ENCODE measurements at places on chromosomes 1 and 21.

DNA sequence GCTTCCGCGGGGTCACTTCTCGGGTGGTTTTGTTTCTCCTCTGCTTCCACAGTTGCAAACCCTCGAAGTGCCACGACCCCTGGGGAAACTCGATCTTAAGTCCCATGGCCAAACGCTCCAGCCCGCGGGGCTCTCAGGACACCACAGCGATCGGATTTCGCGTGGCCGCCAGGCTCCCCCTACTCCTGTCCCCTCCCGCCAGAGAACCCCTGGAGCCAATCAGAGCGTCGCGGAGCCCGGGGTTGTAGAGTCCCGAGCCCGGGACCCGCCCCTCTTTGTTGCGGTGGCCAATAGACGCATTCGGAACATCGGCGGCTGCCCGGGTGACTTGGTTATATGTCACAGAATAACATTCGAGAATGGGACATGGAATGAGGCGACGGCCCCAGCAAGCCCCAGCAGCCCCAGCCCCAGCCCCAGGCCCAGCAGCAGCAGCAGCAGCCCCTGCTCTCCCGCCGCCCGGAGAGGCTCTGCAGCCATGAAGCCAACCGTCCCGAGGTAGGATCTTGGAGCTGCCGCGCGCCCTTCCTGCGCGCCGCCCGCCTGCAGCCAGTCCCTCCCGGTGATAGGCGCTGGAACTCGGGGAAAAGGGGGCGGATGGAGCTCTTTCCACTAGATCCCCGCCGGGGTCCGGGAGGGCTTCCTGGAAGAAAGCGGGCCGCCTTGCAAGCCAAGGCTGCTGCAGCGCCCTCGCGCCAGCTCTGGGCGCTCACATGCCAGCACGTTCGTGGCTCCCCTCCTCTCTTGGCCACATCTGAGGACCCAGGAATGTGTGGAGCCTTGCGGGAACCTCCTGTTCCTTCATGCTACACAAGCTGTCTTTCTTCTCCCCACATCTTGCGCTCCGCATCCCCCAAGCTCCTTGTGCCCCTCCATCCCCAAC lies at the start of gene VASH2:
VASH2 (plus strand) TSS at position 299 of the 883 bp plus-strand sequence. CDS start 1,002 bp downstream, outside the sequence.
- DNase-seq = peak; percentile 71

- no peak for DNase-seq
These were observed 66.4 kb upstream of the KLHDC7A start for GRCh38 chr1:18414321-18414720.

DNA sequence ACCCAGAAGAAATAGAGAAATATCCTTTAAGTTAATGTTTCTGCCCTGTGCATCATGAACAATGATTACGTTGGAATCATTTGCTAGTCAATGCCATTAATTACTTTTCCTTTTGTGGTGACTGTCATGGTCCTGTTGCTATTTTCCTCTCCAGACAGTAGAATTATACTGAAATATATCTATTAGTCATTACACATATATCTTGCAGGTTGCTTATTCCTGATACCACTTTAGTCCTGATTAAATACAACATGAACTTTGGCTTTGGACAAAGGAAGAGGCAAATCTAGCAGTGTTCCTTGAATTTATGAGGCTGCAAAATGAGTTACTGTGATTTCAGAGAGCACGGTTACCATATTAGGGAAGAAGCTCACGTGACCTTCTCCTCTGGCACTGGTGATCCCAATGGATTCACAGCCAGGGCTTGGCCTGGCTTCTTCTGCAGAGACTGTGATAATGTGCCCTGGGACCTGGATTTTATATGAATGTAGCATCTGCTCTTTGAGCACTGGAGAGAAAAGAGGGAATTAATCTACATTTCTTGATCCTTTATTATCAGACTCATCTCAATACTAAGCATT lies 12.4 kb upstream of the KRTAP19-8 start:
- DNase-seq = no peak

DNA sequence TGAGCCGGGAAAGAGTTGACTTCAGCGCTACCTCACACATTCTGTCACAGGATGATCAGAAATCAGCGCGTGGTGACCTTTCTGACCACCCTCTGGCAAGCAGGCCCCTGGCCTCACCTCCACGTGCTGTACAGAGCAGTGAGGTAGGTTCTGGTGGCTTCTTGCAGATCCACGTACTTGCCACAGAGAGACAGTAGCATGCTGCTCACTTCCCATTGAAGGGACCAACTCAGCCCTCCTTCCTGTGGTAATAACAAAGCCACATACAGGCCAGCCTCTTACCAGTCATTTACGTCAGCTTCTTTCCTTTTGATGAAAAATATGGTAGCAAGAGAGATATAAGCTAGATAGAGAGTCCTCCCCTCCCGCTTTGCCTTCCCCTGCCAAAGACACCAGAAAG lies 200.7 kb downstream of the CHRM3 start:
- no peak for DNase-seq

- DNase-seq = no peak
These were observed 7.1 kb upstream of the KIF14 start for GRCh38 chr1:200627575-200628222.

- DNase-seq = no peak
These were observed 81.1 kb downstream of the KIAA0319L start for GRCh38 chr1:35475856-35476674.

- DNase-seq = no peak
These were observed 52.2 kb downstream of the RAB3GAP2 start for GRCh38 chr1:220219865-220220698.

DNA sequence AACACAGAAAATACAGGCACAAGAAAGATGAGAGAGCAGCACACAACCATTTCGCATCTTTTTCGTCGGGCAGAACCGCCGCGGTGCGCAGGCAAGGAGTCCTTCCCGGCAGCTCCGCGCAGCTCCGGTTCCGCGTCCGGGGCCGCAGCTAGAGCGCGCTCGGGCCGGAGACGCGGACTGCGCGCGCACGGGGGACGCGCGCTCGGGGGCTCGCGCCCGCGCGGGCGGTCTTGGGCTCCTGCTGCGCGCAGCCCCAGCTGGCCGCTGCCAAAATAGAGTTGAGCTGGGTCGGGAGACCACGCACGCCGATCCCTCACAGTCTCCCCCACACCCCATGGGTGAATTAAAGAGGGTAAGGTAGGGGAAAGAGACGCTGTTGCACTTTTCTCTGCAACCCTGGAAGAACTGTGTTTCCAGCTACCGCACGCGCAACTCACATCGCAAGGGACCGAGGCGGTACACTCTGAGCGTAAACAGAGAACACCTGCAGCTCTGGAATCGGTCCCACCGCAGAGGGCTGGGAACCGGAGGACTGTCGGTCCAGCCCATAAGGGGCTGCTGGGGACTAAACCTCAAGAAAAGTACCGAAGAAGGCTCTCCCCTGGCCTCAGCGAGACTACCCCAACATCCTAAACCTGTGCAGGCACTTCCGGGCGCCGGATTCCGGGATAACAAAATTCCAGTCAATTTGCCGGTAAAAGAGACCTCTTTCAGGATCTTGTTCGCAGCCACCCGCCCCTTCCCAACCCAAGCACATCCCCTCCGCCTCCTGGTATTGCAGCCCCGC lies 1.7 kb downstream of the NR5A2 start:
- no peak for DNase-seq

DNA sequence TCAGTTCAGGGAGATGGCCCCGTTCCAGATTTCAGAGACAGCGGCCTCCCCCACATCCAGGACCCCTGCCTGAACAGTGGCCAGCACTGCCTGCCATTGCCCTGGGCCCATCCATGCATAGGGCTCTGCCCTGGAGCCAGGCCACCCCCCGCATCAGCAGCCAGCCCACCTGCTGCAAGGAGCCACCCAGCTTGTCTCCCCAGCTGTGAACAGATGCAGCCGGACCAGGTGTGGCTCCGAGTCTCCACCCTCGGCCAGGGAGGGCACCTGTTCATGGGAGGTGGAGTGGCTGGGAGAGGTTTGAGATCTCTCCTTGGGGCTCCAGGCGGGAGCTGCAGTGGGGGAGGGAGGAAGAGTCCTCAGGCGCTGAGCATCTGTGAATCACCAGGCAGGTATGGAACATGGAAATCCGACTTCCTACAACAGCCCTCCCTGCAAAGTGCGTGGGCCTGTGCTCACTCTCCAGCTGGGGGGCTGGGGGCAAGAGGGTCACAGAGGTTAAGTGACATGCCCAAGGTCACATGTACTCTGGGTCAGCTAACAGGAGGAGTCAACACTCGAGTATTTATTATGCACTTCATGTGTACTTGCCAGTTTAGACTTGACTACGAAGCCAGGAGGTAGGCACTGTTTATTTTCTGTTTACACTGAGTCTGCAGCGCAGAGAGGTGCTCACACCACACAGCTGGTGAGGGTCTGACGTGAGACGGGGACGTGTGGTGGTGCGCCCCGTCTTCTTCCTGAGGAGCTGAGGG lies 4.8 kb upstream of the HES5 start:
- no peak for DNase-seq

DNA sequence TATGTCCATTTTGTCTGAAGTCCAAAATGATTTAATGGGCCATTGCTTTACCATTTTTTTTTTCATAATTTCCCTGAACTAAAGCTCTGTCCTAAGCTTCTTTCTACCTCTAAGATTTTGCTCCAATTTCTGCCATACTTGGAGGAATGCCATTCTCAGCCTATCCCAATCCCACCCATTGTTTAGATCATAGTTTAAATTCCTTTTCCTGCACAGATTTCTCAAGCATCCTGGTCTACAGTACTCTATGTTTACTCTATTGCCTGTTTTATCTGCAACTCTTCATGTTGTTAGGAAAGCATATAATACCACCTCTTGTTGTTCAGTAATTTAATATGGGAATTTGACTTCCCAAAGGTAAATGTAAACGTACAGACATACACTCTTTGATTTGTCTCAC lies 30.8 kb downstream of the ADAMTS1 start:
- no peak for DNase-seq

GRCh38 chr1:223784541-223784940 lies 61.2 kb downstream of the TP53BP2 start:
- DNase-seq = no peak

Measured in omental fat pad (tissue), 4 donors.